Kidney epithelial cell (primary cell): ENCODE measurements at places on chromosomes 16 and 17.
A peak's percentile ranks its signal among the peaks of the same experiment; 100 is the strongest.

DNA sequence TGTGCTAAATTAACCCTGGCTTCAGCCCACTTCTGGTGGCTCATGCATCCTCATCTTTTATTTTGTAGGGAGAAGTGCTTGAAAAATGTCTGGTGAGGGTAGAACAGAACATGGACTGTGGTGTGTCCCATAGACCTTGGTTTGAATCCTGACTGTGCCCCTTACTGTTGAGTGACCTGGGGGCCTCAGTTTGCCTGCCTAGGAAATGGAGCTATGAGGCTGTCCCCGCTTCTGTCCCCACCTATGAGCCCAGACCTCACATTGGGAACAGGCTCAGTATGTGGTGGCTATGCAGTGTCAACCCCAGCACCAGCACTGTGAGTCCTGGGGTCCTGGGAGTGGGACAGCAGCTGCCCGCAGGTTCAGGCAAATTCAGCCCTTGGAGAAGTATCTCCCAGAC is 186.3 kb upstream of the GSE1 start:
- DNase-seq = no peak

GRCh38 chr17:73648974-73649373 is 4.7 kb upstream of the SDK2 start:
- DNase-seq = no peak

DNA sequence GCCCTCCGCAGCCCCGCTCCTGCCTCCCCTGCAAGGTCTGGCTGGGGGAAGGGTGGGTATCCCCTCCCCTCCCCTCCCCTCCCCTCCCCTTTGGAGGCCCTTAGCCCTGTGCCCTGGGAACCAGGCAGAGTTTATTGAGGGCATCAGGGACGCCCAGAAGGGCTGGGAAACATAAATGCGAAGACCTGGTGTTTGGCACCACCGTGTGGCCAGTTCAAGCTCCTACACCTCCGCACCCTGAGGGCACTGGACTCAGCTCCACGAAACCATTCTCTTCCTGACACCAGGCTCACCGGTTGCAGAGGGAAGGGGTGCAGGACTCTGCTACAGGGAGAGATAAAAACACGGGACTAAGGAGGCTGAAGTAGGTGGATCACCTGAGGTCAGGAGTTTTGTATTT is 1.0 kb upstream of the AIPL1 start:
- DNase-seq = no peak

DNA sequence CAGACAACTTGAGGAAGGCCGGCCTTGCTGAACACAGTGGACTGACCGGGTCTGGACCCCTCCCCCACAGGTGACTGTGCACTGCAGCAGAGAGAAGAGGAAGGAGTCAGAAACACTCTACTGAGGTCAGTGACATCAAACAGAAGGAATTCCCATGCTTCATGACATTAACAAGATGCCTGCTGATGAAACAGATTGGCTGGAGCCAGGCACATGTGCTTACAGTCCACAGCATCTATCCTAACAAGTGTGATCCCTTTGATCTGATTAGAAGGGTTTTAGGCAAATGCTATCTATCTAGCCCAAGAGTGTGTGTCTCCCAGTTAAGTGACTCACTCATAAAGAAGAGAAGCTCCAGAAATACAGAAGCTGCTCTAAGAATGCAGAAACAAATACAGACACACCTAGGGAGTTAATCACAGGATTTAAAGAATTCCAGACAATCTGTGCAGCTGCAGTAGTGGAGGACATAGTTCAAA is 90.2 kb downstream of the SYCE1L start:
- peak; percentile 83 for DNase-seq
